ENCODE measurements at places on chromosomes 6 and 20.

DNA sequence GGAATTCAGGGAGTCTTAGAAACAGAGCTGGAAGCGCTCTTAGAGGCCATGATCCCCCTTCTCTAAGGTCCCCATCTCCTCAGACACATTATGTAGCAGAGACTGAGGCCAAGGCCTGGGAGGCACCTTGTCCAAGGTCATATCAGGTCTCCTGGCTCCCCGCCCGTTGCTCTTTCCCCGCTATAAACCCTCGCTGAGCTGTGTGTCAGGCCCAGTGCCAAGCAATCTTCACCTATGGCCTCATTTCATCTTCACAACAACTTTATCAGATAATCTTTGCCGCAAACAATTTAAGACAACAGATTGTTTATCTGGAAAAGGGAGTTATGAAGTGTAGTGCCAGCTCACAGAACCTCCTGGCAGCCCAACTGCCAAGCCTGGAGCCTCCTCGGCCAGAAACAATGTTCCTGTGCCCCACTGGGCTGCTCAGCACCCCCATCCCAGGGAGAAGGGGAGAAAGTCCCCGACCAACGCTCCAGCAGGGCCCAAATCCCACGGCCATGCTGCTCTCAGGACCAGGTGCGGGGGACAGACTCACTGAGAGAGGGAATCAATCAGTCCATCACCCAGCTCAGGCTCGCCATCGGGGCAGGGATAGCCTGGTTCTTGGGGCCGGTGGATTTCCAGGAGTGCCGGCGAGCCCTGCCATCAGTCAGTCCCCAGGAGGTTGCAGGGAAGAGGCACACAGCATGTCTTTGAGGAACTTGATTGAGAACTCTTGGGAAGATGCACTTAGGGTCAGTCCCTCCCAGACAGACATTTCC lies 16.9 kb upstream of the FANCE start:
- DNase-seq = no peak

DNA sequence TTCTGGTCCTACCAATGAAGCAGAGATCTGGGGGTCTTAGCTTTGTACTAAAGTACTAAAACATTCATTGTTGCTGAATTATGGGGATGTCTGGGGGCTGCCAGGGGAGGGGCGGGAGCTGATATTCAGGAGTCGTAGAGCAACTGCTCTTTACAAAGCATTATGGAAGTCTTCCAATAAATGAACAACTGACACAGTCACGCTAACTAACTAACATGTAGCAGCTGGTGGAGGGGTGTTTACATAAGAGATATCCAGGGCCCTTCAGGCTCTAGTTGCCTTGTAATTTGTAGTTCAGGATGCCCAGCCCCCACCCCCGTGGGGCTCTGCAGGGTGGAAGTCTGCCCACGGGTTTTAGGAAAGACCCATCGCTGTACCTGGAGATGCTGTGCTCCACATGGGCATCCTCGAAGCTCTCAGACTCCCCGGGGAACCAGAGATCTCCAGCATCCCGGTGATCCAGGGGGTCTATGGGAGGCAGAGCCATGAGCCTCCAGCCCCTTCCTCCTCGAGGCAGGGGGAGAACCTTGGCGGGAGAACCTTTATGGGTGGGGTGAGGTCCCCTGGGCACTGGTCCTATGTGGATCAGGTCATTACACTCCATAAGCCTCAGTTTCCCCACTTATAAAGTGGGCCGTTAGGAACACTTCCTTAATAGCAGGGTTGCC lies 3.4 kb downstream of the TREM2 start:
- no peak for DNase-seq

DNA sequence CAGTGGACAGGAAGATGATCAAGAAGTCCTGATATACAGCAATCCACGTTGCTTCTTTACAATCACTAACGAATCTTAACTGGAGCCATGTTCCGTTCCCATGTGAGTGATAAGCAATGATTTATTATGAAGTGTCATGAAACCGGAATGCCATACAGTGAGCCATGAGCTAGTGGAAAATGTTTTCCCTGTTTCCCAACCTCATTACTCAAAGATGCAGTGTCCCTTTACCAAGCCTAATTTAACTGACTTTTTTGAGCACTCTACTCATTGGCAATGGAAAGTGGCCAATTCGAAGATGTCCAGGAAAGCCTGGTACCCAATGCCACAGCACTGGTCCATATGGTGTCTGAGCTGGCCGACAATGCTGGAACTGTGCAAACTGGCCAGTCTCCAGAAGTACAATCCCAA lies 148.3 kb downstream of the ZNF217 start:
- DNase-seq = no peak

DNA sequence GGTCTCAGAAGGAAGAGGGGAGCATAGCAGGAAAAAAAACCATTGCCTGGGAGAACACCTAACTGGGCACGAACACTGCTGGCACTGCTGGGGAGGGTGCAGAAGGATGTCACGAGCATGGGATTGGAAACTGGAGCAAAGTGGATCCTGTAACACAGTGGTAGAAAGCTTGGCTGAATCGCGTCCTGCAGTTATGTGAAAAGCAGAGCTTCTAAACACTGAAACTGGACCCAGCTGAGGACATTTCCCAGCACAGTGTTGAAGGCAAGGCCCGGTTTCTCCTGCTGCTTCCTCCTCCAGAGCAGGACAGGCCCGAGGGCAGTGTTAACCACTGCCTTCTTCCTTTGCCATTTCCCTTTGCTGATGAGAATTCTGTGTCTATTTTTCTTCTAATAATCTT lies 6.7 kb downstream of the APMAP start:
- DNase-seq = no peak

DNA sequence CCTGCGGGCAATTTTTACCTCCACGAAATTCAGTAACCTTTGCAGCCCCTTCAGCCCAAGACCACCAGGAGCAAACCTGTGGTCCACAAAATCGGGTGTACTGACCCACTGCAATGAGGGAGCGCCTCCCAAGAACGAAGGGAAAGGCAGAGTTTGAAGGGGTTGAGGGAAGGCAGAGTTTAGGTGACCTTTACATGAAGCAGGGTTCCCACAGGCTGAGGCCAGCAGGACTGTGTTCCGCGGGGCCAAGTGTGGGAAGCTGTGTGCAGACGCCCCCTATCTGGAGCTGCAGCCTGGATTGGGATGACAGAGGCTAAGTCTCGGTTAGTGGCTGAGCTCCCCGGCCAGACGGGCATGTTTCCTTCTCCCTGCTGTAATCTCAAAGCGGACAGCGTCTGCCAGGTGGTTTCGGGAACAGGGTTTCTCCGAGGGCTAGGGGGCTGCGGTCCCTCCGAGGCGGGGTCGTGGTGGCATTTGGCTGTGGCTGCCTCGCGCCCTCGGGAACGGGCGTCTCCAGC lies 826 bp upstream of the PYGB start:
- no peak for DNase-seq

DNA sequence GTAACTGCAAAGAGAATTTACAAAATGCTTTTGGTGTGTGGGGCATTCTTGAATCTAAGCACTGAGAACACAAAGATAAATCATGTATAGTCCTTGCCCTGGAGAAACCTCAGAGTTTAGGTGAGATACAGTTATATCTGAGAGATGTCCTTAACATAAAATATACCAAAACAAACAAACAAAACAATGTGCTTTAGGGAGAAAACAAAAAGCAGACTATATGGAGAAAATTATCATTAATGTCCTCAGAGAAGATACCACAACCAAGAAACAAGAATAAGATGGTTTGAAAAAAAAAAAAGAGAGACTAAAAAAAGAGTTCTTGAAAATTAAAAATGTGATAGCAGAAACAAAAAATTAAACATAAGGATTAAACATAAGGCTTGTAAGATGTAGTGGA lies 8.0 kb downstream of the KIF13A start:
- DNase-seq = no peak

- DNase-seq = no peak
These were observed 48.2 kb downstream of the SIRPA start for GRCh38 chr20:1943275-1944002.

GRCh38 chr6:167485186-167485978 lies 160.5 kb downstream of the TTLL2 start:
- no peak for DNase-seq

- DNase-seq = no peak
These were observed 57.1 kb downstream of the SERAC1 start for GRCh38 chr6:158110986-158111385.

GRCh38 chr20:50592282-50593004 lies 82.3 kb downstream of the PTPN1 start:
- no peak for DNase-seq

DNA sequence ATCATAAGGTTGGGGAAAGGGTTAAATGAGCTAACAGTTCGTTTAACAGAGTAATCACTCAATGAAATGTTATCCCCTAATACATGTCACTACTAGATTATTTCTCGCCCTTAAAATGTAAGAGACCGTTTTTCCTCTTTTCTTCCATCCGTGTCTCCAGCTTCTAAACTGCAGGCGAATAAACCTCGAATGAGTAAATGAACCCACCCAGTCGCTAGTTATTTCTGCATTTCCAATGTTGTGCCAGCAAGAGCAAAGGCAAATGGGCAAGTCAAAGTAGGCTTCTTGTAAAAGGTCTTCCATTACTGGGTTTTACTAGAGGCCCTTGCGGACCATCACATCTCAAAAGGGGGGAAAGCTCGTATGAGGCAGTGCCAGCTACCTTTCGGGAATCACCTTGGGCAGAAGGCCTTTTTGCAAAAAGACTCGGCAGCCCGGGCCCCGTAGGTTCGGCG lies 400 bp upstream of the SMAP1 start:
- no peak for DNase-seq

DNA sequence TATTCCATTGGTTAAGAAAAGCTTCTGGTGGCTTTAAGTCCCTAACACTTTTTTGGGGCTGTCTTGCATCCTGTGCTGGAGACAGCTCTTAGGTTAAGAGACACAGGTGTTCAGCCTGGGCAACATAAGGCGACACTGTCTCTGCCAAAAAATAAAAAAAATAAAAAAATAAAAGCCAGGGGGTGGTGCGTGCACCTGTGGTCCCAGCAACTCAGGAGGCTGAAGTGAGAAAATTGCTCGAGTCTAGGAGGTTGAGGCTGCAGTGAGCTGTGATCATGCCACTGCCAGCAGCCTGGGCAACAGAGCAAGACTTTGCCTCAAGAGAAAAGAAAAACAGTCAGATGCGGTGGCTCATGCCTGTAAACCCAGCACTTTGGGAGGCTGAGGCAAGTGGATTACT lies 55.6 kb upstream of the ZMYND8 start:
- DNase-seq = no peak

GRCh38 chr6:25963426-25964123 lies 973 bp downstream of the TRIM38 start:
- DNase-seq = no peak

DNA sequence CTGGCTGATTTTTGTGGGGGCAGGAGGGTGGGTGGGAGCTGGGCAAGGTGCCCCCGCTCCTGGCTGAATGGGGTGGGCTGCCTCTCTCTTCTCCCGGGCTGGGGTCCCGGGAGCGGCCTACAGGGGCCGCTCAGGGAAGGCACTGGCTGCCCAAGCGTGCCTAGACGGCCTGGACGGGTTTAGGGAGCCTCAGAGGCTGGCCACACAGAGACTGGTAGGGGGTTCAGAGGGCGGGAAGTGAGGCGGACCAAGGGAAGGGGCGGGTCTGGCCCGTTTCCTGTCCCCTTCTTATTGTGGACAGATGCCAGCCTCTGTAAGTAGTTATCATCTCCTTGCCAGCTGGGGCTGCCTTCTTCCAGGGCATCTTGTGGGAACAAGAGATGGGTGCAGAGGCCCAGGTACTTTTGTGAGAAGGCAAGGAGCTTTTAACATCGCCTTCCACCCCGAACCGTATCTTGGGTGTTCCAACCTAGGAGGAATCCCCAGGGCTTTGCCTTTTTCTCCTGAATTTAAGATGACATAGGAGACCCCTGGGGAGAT lies 437 bp downstream of the CD40 start:
- DNase-seq = no peak

DNA sequence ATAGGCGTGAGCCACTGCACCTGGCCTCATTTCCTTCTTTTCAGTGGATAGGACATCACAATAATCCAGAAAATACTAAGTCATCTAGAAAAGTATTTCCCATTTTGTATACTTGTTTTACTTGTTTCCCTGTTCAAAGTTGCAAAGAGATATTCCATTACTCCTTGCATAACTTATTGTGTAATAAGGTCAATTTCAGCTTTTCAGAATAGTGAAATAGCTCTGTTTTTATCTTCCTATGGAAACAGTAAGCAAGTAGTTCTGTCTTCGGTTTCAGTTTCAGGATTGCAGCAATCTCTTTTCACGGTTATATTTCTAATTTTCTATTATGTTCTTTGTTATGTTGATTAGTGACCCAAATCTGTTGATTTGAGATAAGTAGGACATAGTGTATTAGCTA lies 6.0 kb downstream of the STX11 start:
- no peak for DNase-seq

DNA sequence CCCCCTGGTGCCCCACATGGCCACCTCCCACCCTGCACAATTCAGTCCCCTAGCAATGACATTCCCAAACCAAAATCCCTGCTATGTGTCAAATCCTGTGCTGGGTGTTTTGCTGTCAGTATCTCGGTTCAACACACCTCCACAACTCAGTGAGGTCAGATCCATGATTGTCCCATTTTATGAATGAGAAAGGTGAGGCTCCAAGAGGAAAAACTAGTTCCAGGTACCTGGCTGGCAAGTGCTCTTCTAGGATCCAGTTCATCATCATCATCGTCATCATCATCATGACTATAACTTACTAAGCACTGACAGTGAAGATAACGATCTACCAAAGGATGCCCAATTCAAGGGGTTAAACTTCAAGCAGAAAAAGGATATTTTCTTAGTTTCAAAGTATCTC lies 15.2 kb downstream of the ID1 start:
- DNase-seq = no peak

GRCh38 chr6:26157251-26158075 lies 70.2 kb downstream of the HFE start:
- no peak for DNase-seq

- no peak for DNase-seq
These were observed 140.1 kb upstream of the SPACA1 start for GRCh38 chr6:87907521-87907920.

DNA sequence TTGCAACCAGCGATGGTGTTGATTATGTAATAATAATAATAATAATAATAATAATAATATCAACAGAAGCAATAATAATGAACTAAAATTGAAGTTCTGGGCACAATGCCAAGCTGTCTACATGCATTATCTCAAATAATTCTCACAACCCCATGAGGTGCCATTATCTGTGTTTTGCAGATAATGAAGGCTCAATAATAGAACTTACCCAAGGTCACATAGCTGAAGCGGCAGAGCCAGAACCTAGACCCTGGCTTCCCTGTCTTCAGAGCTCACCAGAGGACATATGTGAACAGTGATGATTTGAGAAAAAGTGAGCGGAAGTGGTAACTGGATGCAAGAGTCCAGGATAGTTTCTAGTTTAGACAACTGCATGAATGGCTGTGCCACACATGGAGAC lies 91.0 kb downstream of the HIVEP1 start:
- no peak for DNase-seq

- no peak for DNase-seq
These were observed 22.6 kb upstream of the PREX1 start for GRCh38 chr20:48850257-48850976.
